T follicular helper cell (primary cell): ENCODE measurements at places on chromosomes 6 and 20.

DNA sequence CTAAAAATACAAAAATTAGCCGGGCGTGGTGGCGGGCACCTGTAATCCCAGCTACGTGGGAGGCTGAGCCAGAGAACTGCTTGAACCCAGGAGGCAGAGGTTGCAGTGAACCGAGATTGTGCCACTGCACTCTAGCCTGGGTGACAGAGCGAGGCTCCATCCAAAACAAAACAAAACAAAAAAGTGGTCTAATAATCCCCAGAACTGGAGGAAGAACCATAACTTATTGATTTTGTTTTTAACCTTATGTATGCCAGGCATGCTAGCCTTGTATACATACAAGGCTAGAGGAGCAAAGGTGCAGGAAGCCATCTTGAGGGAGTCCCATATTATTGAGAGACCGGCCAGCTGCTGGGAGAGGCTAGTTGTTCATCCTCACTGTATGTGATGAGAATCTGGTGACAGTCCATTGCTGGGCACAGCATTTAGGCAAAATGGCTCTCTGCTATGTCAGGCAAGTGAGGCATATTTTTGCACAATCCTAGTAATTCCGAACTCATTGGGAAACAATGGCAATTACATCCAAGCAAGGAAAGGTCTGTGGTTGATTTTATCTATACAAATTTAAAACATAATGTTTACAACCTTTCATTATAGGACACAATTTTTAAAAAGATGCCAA, 18.0 kb downstream of the HFE start:
- no peak for DNase-seq

- no peak for DNase-seq
These were observed 126.6 kb upstream of the NAA20 start for GRCh38 chr20:19890445-19891051.

DNA sequence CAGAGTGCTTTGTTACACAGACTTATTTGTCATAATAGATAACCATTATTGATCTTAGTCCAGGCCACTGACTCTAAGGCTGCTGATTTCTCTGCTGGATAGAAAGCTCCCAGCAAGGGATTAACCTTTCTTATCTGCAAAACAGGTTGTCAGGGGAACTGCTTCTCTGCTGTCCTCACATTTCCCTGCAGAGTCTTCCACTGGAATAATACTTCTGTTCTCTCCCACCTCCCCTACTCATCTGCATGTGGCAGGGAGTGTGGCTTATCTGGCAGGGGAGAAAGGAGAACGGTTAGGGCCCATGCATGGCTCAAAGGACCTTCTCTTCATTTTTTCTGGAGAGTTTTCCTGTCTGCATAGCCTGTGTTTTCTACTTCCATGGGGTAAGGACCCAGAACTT, 86.2 kb downstream of the LAMP5 start:
- no peak for DNase-seq

DNA sequence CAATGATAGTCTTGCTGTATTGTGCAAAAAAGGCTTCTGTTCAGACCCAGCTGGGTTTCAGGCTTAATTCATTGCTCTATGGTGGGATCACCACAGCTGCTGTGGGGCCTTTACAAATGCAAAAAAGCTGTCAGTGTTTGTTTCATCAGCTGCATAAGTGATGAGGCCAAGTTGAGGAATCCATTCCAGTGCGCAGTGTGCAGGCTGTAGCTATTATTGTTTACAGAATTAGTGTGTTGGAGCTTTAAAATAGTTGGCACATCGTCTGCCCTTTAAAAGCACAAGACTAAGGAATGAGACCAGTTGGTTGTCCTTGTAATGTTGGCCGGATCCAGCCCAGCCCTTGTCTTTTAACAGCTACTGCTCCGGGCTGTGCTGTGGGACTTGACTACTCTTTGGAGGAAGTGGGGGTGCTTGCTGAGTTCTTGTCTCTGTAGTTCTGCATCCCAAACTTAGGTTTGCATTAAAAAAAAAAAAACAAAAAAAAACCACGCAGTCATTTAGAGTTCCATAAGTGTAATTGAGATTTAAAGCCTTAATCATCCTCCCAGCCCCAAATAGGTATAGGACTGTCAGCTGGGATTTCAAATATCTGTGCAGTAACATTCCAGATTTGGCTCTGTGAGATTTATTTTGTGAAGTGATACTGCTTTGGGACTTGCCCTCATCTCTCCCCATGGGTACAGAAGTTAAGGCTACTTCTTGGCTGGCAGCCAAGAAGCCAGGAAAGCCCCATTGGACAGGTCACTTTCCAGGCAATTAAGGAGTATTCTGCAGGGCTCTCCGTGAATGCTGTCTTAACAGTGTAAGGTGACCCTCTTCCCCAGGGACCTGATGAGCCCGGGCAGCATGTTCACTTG, 19.3 kb downstream of the JARID2 start:
- no peak for DNase-seq

- DNase-seq, result no peak
These were observed 287.3 kb upstream of the FOXQ1 start for GRCh38 chr6:1024587-1024986.

- no peak for DNase-seq
These were observed 309.3 kb downstream of the HDGFL1 start for GRCh38 chr6:22878706-22879105.

GRCh38 chr6:57216235-57217101, 5.6 kb downstream of the RAB23 start:
- no peak for DNase-seq

DNA sequence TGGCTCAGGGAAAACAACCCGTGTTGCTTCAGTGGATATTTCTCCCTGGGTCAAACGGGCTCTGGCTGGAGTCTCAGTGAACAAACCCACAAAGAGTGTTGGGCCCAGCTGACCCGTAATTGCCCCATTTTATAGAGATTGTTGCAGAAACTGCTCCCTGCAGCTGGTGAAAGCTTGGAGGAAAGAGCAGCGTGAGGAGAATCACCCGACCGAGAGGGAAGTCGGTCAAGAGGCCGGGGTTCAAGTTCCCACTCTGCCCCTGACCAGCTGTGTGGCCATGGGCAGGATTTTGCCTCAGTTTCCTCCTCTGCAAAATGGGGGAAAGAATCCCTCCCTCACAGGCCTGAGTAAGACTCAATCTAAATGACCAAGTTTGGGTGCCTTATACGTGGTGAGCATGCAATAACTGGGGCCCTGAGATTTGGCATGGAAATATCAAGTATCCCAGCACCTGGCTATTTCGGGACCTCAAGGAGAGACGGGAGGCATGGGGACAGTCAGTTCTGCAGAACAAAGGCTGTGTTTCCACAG, 1.7 kb upstream of the TGM2 start:
- DNase-seq, result no peak

GRCh38 chr6:22737331-22737730, 168.0 kb downstream of the HDGFL1 start:
- no peak for DNase-seq

DNA sequence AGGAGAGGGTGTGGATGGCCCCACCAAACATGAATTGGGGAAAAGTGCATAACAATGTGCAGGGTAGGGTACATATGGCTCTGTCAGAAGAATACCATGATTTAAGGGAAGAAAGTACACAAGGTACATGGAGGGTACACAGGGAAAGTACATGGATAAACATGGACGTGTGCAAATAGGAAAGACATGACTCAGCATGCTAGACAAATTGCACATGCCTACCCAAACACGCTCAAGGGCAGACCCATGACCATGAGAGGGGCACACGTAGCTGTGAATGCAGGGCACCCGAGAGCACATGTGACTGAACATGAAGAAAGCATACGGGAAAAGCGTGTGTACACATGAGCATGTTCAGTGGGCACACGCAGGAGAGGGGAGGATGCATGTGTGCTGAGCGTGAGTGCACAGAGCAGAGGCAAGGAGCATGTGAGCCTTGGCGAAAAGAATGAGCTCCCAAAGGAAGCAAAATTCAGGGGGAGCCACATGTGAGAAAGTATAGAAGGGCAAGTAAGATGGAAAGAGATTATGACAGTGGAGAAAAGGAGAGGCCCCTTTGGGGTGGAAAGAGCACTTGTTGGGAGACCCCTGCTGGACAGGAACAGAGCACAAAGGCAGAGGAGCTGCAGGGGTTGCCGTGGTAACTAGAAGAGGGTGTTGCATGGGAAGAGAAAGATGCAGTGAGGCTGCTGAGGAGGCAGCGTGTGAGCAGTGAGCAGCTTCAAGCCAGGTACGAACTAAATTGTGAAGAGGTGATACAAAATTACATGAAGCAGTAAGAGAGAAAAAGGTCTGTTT, 17.8 kb downstream of the OR2H2 start:
- DNase-seq, result no peak

DNA sequence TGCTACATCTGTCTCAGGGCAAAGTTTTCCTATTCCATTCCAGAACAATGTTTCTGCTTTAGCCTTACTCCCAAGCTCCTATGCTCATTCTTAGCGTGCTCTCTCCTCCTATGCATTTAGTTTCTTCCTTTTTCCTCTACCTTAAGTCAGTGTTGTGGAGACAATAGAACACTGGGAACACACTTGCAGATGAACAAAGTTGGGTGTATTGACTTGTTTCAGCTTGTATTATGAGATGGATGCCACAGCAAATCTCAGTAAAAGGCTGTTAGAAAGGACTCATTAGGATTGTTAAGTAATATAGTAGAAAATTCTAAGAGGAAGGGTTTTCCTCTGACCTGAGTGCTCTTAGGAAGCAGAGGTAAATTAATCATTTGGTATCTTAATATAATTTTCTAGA, 48.4 kb downstream of the BMP5 start:
- no peak for DNase-seq

DNA sequence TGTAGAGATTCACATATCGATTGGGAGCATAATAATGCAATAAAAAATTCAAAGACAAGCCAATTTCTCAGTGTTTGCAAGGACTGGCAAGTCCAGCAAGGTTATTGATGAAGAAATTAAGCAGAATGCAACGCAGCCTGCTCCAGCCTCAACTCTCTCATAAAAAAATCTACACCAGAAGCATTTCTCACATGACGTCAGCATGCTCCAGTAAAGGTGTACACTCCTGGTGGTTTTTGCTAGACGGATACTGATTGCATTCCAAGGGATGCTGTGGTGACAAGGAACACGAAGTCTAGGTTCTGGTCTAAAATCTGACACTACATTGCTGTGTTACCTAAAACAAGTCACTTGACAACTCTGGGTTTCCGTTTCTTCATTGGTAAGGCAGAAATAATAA, 167.4 kb upstream of the PRND start:
- no peak for DNase-seq

DNA sequence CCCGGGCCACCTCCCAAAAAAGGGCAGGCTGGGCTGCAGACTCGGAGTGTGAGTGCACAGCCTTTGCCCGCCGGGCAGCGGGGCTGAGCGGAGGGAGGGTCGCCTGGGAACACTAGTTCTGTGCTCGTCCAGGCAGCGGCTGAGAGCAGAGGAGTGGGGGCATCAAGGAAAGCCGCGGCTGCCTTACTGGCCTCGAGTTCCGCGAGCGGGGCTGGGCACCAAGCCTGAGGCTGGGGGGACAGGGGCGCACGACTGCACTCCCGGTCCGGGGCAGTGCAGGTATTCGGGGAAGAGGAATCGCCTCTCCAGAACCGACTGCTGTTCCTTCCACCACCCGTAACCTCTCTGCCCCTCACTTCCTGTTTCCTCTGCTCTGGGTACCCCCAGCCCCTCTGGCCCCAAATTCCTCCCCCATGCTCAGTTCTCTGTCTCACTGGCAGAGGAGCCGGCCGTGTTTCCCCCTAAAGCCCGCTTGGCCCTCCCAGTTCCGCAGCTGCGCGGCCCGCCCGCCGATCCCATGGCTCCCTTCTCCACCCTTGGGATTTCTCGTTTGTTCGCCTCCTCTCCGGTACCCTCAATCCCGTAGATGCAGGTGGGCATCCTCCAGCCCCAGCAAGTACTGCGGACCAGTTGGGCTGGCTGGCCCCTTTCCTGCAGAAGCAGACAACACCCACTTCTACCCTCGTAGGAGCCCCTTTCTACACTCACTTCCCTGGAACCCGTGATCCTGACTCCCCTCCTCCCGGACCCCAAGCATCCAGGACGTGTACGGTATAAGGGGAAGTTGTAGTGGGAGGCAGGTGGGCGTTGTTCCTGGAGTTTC, 5.1 kb downstream of the RING1 start:
- no peak for DNase-seq

GRCh38 chr20:56934888-56935287, 305.8 kb downstream of the TFAP2C start:
- DNase-seq, result no peak

- DNase-seq, result no peak
These were observed 63.5 kb upstream of the STMND1 start for GRCh38 chr6:17038316-17038715.

GRCh38 chr6:135087403-135087802, 32.8 kb upstream of the HBS1L start:
- DNase-seq, result no peak

DNA sequence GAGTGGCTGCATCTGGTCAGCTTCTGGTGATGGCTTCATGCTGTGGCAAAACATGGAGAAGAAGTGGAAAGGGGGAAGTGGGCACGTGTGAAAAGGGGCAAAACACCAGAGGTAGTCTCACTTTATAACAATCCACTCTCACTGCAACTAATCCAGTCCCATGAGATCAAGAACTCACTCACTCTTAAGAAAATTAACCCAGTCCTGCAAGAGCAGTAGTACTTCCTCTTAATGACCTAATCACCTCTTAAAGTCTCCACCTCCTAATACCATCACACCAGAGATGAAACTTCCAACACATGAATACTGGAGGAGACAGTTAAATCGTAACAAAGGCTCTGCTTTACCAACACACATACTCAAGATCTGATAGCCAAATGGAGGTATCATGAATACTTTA, 152.6 kb downstream of the THEMIS start:
- DNase-seq, result no peak

DNA sequence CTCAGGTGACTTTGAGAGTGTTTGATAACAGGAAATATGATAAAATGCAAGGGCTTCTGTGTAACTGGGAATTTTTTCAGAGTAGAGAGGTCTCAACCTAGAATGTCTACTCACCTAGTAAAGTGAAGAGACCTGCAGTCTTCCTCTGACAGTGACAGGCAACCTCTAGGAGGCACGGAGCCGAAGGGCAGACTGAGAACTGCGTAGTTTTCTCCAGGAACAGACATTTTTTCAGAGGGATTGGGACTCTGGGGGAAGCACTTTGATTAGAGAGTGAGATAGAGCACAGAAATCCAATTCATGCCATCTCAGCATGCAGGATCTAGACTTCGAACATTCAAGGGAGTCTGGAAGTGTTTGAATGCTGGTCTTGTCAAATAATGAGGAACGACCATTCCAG, 213.3 kb downstream of the AKAP7 start:
- no peak for DNase-seq

- DNase-seq, result no peak
These were observed 21.9 kb upstream of the MBOAT1 start for GRCh38 chr6:20234136-20234535.

DNA sequence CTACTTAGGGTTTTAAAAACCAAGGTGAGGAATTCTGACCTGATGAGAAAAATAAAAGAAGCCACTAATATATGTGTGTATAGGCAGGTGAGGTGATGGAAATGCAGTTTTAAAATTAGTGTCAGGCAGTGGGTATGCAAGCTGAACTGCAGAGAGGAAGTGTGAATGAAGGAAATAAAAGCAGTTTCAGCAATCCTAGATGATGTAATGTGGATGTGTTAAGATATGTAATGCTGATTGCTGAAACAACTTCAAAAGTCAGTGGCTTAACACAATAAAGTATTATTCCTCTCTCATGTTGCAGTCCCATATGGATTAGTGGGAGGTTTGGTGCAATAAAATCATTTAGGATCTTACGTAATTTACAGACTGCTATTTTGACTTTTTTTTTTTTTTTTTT, 119.9 kb upstream of the ASCC3 start:
- no peak for DNase-seq

- DNase-seq, result no peak
These were observed 31.8 kb downstream of the TBC1D7 start for GRCh38 chr6:13296536-13296997.
